ENCODE measurements at places on chromosomes 2 and 18.

- no peak for DNase-seq
These were observed 12.0 kb upstream of the CRIM1 start for GRCh38 chr2:36343606-36344005.

- DNase-seq, result no peak
These were observed 82.8 kb upstream of the RPL31 start for GRCh38 chr2:100919316-100919715.

GRCh38 chr2:39260087-39260486, 16.3 kb upstream of the CDKL4 start:
- DNase-seq, result no peak

DNA sequence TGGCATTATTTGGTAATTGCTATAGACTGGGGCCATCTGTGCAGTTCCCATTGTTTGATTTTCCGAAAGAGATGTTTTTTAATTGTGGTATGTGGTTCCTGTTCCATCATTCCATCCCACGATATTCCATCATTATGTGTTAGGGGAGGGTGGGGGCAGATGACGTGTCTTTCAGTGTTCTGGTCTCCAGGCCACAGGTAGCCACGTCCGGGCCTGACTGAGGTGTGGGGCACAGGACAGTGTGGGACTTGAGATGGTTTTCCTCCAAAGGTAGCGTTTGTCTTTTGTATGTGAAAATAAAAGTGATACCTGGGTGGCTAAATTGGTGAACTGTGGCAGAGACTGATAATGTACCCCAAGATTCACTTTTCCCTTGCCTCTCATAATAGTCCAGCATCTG, 192.2 kb upstream of the HAAO start:
- no peak for DNase-seq

GRCh38 chr2:230879891-230880290, 15.1 kb downstream of the ITM2C start:
- DNase-seq, result no peak

- no peak for DNase-seq
These were observed 8.1 kb upstream of the BMP10 start for GRCh38 chr2:68879296-68879695.

DNA sequence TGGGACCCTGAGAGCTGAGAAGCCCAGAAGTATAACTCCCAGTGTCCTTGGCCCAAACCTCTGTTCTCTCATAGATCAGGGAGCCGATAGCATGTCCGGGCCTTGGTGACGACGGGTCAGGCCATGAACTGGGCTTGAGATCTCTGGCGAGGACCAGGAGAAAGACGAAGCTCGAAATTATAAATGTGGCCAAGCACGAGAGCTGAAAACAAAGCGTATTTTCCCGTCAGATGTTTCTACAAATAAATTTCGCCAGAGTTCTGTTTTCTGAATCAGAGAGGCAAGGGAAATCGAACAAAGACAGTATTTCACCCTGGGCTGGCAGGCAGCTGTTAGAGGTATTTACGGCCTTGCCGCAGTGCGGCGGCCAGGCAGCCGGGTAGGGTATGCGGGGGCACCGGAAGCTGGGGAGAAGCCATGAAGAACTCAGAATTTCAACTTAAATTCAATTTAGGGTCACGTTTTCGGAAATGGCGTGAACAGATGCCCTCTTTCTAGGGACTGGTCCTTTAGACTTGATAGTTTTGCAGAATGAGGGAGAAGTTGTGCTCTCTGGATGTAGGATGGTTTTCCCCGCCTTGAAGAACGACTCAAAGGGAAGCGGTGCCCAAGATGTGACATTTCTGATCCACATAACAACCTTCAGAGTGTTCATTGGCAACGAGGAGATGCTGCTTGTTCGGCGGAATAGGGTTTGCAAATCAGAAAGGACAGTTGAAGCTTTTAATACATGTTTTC, 9.6 kb downstream of the HOXD8 start:
- DNase-seq, result no peak

DNA sequence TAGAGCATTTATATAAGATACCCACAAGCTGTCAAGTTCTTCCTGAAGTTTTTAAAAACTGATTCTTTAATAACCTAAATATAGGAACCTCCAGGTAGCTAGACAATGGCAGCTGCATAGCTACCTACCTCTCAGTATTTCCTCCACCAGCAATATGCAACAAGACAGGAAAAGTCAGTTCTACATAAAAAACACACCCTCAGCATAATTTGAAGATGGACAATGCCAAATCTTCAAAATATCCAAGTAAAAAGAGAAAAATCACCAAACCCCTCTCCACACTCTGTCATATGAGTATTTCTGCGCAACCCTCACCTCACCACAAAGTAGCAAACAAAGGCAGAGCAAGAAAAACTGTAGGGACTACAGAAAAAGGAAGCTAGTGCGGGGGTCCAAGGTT, 51.4 kb downstream of the GTF3C3 start:
- DNase-seq, result no peak

- no peak for DNase-seq
These were observed 447.0 kb upstream of the ID2 start for GRCh38 chr2:8234757-8235374.

GRCh38 chr2:73821669-73822068, 7.1 kb upstream of the STAMBP start:
- no peak for DNase-seq

GRCh38 chr18:5178519-5178918, 18.5 kb downstream of the AKAIN1 start:
- DNase-seq, result no peak

DNA sequence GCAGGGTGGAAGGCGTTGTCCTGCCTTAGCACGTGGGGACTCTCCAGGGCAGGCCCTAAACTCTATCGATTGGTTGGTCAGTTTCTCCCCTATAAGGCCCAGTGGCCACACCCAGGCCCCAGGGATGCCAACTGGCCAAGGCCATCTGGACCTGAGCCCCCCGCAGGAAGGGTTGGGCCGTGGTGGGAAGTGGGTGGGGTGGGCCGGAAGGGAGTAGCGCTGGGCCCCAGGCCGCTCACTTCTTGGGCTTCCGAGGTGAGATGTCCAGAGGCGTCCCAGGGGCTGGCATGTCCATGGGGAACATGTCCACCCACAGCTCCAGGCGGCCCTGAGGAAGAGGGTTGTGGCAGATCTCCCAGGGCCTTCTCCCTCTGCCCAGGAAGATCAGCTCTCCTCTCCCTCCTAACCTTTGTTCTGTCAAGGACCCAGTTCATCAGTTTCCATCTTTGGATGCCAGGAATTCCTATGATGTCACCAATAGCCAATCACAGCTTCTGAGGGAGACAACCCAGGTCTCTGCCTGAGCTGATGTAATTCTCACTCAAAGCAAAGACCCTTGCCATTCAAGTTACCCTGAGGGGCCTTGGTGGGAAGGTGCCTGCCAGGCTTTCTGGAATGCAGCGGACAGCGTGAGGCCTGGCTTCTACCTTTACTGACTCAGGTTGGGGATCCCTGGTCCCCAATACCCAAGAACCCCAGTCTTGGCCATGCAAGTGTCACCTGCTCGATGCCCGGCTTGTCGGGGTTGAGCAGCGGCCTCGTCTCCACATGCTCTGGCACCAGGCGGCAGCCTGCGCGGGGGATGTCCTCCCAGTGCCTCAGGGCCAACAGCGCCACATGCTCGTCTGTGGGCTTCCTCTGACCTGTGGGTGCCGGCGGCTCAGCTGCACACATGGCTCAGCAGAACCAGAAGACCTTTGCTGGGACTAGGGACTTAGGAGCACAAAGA, 14.4 kb downstream of the OTOF start:
- DNase-seq, result no peak

DNA sequence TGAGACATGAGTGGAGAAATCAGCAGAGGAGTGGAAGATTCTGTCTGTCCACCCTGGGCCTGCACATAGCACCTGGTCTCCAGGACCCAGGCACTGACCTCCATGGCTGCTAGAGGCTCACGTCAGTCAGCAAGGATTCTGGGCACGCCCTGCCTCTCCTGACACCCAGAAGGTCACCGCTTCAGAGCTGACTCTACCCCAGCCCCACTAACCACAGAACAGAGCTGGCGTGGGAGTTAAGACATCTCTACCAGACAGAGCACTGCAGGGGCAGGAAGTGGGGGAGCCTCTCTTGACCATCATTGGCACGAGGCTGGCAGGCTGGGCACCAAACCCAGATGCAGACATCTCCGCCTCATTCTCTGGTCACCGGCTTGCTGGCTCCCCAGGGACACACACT, 3.0 kb downstream of the ADCY3 start:
- DNase-seq, result no peak

GRCh38 chr2:98463551-98463971, 18.9 kb downstream of the INPP4A start:
- DNase-seq, result no peak

DNA sequence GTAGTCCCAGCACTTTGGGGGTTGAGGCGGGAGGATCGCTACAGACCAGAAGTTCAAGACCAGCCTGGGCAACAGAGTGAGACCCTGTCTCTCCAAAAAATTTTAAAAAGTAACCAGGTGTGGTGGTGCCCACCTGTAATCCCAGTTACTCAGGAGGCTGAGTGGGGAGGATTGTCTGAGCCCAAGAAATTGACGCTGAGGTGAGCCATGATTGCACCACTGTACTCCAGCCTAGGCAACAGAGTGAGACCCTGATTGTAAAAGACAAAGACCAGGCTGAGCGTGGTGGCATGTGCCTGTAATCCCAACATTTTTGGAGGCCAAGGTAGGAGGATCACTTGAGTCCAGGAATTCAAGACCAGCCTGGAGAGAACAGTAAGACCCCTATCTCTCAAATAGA, 7.8 kb downstream of the ST6GAL2 start:
- DNase-seq, result no peak

DNA sequence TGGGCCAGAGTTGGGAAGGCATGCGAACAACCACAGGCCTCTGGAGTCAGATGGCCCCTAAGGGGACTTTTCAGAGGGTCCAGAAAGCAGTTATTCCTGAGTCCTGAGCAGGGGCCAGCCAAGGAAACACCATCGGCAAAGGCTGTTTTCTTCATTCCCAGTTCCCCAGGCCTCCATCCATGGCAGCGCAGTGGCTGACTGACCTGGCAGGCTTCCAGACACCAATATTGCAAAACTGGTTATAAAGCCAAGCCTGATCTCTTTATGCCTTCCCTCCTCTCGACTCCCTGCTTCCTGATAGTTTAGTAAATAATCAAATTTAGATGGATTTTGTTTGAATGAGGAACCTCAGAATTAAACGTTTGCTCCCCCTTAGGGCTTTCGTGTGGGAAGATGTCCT, 133.4 kb upstream of the ITGA6 start:
- DNase-seq, result no peak

GRCh38 chr2:121446647-121447241, 83.9 kb upstream of the RNU4ATAC start:
- DNase-seq, result no peak

DNA sequence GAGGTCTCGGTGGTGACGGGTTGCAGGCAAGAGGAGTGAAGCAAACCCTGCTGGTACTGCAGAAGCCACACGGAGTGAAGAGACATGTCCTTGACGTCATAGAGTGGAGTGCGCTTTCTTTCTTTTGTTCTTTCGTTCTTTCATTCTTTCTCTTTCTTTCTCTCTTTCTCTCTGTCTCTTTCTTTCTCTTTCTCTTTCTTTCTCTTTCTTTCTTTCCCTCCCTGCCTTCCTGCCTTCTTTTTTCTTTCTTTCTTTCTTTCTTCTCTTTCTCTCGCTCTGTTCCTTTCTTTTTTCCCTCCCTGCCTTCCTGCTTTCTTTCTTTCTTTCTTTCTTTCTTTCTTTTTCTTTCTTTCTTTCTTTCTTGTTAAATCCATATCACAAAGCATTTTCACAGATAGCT, 39.2 kb downstream of the LRRFIP1 start:
- no peak for DNase-seq

- no peak for DNase-seq
These were observed 1.1 kb downstream of the FECH start for GRCh38 chr18:57585421-57585820.

DNA sequence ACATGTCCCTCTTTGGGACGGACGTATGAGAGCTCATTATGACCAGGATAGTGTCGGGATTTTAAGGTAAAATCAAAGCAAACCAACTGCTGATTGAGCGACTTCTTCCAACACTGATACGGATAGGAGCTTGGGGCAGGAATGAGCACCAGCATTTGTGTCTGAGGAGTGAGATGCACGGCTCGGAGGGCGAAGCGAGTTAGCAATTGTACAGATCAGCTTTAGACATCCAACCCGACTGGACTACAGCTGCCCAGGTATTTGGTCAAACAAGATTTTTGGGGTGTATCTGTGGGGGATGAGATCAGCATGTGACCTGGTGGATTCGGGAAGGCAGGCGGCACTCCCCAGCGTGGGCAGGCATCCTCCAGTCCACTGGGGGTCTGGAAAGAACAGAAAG, 76.1 kb downstream of the NDUFA10 start:
- DNase-seq, result no peak

- no peak for DNase-seq
These were observed 230.0 kb upstream of the CXCR4 start for GRCh38 chr2:136347981-136348380.

DNA sequence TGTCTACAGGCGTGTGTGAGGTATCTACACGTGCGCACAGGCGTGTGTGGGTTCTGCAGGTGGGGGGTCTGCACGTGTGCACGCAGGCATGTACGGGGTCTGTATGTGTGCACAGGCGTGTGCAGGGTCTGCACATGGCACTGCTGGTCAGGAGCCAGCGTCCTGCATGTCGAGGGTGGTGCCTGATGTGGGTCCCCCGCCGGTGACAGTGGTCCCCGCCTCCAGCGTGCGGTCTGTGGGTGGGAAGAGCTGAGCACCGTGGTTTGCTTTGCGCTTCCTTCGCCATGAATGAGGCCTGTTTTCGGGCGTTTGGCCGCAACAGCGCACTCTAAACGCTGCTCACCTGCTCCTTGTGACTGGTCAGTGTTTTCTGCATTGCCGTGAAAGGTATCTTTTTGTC, 57.2 kb downstream of the CTDP1 start:
- no peak for DNase-seq

DNA sequence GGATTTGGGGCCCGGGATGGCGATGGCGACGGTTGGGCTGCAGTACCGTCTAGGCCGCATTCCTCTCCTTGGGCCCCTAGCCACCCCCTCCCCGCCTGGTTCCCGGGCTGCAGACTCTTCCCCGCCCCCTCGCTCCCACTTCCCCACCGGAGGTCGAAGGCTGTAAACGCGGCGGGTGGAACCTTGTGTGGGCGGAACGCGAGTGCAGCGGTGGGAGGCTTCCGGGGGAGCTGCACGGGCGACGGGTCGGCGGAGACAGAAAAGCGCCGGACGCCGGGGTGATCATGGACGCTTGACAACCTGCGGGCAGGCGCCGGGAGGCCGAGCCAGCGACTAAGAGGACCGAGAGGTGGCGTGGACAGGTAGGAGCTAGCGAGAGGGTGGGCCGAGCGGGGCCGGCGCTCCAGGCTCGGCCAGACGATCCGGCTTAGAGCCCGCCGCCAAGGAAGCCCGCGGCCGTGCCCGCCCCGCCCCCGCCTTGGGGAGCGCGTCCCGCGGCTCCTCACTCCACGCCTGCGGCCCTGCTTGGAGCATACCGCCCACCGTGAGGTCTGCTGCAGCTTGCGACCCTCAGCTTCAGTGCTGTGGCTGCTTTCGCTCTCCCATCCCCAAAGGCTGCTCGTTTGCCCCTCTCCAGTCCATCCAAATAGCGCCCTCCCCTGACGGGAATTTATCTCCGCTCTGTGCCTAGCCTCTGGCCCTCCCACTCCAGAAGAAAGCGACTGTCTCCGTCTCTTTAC, at the start of gene COPS7B:
COPS7B (plus strand) TSS at position 269 of the 740 bp plus-strand sequence. CDS start 2,126 bp downstream, outside the sequence.
- peak; percentile 61 for DNase-seq

Data from activated gamma-delta T cell (primary cell).